ENCODE measurements at places on chromosomes 12 and 14.

- DNase-seq, result no peak
These were observed 248.7 kb upstream of the PELI2 start for GRCh38 chr14:55869397-55870049.

- no peak for DNase-seq
These were observed at the start of gene KLRK1 for GRCh38 chr12:10389904-10390303. Gene KLRK1, minus strand, starts transcription at chr12:10390041. Its CDS starts 1,231 bp downstream, at chr12:10388810.

GRCh38 chr12:119052001-119052400 is 70.7 kb downstream of the SRRM4 start:
- DNase-seq, result no peak

GRCh38 chr12:118357257-118358007 is 15.3 kb downstream of the TAOK3 start:
- peak; percentile 37 for DNase-seq

DNA sequence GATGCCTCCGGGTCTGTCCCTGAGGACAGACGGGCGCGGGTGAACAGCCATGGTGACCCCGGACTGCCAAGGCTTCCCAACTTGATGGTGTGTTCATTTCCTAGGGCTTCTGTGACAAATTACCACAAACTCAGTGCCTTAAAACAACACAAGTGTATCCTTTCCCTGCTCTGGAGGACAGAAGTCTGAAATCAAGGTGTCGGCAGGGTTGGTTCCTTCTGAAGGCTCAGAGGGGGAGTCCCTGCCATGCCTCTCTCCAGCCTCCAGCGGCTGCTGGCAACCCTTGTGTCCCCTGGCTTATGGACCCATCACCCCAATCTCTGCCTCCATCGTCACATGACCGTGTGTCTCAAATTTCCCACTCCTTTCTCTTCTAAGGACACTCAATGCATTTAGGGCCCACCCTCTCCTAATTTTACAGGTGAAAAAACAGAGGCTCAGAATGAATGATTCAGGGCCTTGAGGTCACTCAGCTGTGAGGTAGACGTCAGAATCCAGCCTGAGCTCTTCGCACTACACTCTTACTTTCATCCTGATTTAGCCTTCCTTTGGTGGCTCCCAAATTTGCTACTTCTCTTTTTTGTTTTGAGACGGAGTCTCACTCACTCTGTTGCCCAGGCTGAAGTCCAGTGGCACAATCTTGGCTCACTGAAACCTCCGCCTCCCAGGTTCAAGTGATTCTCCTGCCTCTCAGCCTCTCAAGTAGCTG is 45.4 kb downstream of the VCPKMT start:
- DNase-seq, result no peak

- DNase-seq, result no peak
These were observed 156.5 kb downstream of the BTG1 start for GRCh38 chr12:91989143-91989542.

DNA sequence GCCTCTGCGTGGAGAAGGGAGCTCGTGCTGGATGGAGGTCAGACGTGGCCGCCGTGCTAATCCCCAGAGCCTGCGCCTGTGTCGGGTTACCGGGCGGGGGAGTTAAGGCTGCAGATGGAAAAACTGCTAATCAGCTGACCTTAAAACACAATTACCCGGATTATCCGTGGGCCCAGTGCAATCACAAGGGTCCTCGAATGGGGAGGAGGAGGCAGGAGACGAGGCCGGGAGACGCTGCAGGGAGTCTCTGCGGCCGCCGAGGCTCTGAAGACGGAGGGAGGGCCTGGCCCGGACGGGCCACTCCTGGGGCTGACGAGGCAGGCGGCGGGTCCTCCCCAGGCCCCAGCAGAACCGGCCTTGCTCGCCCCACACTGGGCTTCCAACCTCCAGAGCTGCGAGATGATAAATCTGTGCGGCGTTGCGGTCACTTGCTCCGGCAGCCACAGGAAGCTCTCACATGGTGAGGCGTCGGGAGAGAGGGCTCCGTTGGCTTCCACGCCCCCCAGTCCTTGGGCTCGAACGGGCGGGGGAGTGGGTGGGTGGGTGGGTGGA is 32.9 kb upstream of the FBRSL1 start:
- no peak for DNase-seq

- no peak for DNase-seq
These were observed 70.2 kb downstream of the DACT1 start for GRCh38 chr14:58707949-58708348.

DNA sequence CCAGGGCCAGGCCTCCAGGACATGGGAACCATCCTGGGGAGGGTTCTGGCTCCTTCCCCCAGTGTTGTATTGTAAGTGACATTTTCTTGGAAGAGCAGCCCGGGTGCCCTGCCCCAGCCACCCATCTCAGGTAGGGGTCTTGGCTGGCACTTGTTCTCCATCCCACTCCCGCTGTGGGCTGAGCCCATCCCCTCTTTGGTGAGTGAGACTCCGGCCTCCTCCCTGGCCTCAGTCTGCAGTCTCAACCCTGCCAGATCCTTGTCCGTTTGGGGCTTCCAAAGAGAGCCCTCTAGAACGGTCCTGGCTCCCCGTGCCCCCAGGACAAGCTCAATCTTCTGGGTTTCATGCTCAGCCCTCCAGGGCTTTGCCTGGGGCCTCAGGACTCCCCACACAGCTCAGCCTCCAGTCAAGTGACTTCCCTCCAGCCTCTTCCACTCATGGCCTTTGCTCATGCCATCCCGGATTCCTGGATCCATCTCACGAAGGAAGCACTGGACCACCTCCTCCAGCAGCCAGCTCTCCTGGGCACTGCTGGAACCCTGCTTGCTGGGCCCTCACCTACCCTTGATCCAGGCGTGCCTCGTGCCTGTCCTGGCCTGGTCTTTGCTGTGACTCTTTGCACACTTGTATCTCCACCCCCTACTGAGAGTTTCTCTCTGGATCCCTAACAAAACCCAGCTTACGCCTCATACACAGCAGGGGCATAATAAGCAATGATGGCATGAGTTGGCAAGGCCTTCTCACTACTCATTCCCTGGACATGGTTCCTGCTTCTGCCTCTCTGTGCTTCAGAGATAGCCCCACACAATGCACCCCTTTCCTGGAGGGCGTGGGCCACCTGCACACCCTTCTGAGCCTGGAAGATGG is 297.4 kb upstream of the RTL1 start:
- DNase-seq, result no peak

GRCh38 chr12:111991946-111992345 is 21.0 kb downstream of the TMEM116 start:
- no peak for DNase-seq

DNA sequence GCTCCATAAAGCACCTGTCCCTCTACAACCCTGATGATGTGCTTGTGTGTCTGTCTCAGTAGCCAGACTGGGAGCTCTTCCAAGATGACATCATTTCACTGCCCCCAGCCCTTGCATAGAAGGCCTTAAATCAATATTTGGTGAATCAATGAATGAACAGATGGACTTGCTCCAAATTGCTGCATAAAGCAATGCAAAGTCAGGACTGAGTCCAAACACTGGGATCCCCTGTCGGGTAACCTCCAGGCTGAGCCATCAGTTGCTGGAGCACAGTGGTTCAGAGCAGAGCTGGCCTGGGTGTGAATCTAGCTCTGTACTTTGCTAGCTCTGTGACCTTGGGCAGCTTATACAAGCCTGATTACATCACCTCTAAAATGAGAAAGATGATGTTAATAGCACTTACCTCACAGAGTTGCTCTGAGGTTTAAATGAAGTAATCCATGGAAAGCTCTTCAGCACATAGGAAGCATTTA is 120.3 kb upstream of the VASH1 start:
- no peak for DNase-seq

- no peak for DNase-seq
These were observed 178.7 kb downstream of the PAWR start for GRCh38 chr12:79512068-79512467.

DNA sequence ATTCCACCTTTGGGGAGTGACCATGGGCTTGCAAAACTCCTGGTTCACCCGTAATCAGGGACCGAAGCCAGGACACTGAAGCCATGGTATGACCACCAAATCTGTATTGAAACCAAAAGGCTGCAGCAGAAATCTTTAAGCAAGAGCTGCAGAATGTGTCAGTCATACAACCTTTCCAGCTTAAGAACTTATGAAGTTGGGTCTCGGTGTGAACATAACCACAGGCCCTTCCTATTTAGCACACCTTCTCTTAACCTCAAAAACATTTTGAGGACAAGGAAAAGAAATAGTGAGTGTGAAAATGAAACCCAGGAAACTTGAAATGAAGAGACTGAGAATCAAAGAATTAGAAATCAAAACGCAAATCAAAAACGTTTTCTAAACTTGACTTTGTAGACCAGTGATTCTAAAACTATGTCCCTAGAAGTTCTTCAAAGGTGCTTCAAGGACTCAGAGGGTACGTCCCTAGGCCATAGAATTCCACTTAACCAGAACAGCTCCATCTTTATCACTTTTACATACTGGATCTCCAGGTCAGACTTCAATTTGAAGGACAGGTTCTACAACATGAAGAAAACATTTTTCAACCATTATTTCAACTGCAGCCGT is 231.6 kb upstream of the GRIP1 start:
- no peak for DNase-seq

GRCh38 chr12:129847063-129847462 is 56.8 kb downstream of the TMEM132D start:
- no peak for DNase-seq

DNA sequence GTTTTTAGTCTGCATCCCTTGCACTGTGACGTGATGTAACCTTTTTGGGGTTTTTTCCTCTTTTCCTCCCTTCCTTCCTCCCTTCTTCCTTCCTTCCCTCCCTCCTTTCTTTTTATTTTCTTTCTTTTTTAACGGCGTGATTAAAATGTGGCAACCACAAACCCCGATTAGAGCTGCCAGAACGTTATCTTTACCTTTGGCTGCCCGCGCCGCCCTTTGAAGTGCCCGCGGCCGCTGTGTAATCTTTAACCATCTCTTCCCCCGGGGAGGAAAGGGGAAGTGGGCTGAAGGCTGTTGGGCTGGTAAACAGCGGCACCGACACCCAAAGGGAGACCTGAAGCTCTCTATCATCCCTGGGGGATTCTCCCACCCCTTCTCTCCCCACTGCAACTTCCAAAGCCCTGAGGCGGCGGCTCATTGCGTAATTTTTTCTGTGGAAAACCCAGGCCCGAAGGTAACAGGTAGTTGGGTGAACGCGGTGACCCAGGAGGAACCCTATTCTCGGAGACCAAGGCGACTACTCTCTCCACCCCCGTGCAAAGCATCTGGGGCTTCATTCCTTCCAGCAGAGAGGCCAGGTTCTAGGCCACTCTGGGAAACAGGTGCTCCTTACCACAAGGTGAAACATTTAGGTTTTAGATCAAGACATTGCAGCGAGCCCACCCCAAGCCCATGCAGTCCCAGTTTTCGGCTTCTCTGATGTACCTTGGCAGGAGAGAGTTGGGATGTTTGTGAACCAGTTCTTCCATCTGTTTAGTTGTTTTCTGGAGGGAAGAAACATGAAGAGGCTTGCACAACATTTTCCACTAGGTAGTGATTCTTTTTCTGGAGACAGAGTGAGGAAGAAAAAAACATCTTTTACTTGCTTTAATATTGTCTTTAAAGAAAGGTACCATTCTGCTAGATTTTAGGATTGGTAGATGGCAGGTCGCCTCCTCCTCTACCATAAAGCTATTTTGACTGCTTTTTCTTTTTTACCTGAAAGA is 1.5 kb downstream of the LGR5 start:
- DNase-seq, result no peak

Data from stimulated activated CD8-positive, alpha-beta memory T cell treated with anti-CD3 and anti-CD28 coated beads, Interleukin-12 subunit alpha, Interleukin-12 subunit beta, amount 100 ng/mL, for 1 hour (primary cell).